ENCODE measurements at places on chromosomes 3 and 15.

- no peak overlapping the region for H3K4me3 ChIP-seq
- no peaks in the 10 kb centered on the region for H3K27me3 ChIP-seq
- no peaks in the 10 kb centered on the region for H3K36me3 ChIP-seq
These were observed 91.4 kb downstream of the NFKBIZ start for GRCh38 chr3:101940521-101941317.

DNA sequence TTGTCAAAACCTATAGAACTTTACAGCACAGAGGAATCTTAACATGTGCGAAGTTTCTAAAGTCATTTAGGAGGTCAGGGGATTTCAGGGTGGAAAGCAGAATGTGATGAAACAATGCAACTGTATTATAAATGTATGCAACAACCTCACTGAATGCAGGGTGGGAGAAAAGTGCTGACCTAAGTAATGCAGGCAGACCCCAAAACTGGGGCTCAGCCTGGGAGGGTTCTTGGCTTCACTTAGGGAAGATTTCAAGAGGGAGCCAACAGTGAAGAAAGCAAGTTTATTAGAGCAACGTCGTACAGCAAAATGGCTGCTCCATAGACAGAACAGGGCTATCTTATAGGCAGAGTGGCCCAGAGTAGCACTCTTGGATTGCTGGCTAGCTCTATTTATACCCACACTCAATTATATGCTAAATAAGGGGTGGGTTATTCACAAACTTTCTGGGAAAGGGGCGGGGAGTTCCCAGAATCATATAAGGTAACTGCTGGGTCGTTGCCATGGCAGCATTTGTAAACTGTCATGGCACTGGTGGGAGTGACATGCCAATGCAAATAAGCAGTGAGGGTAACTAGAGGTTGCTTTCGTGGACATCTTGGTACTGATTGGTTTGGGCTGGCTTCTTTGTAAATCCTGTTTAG, 14.2 kb upstream of the CAND2 start:
- no peak for DNase-seq
- no peaks in the 10 kb centered on the region for H3K4me1 ChIP-seq
- H3K4me3 ChIP-seq, result no peak overlapping the region
- no peaks in the 10 kb centered on the region for H3K36me3 ChIP-seq
- H3K27me3 ChIP-seq, result no peaks in the 10 kb centered on the region
- no peak overlapping the region for H3K27ac ChIP-seq

DNA sequence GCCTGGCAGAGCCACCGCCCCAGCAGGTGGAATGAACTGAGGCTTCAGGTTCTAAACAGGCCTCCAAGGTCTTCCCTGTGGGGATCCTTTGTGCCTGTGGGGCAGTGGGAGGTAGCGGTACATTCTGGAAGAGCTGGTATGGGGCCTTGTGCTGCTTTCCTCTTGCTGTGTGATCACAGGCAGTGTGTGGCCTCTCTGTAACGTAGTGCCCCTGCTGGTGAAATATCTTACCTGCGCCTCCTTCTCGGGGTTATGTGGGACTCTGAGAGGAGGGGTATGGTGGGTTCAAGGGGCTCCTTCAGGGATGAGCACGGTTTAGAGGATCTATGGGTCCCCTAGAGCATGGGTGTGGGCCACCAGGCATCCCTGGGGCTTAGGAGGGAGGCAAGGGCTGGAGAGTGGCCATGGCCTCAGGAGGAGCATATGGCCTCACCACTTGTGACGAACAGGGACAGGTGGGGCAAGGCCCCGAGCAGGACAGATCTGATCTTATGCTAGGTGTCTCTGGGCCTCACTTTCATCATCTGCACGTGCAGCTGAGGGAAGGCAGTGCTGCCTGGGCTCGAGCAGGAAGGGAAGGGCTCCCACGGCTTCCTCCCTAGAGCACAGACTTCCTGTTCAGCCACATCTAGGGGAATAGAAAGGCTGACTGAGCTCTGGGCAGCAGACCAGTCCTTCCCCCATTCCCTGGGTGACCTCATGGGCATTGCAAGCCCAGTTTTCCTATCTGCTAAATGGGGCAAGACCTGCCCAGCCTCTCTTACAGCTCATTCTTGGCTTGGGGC, 1.9 kb upstream of the ALS2CL start:
- peaks cover 64% of the 10 kb centered on the region for H3K4me1 ChIP-seq
- H3K27ac ChIP-seq, result peak overlapping the region; percentile 39
- no peak overlapping the region for H3K4me3 ChIP-seq
- H3K27me3 ChIP-seq, result no peaks in the 10 kb centered on the region

- no peak overlapping the region for H3K4me3 ChIP-seq
- no peak for DNase-seq
- H3K27ac ChIP-seq, result peak overlapping the region; percentile 37
- no peaks in the 10 kb centered on the region for H3K36me3 ChIP-seq
These were observed 229.7 kb upstream of the BHLHE40 start for GRCh38 chr3:4749567-4750002.

DNA sequence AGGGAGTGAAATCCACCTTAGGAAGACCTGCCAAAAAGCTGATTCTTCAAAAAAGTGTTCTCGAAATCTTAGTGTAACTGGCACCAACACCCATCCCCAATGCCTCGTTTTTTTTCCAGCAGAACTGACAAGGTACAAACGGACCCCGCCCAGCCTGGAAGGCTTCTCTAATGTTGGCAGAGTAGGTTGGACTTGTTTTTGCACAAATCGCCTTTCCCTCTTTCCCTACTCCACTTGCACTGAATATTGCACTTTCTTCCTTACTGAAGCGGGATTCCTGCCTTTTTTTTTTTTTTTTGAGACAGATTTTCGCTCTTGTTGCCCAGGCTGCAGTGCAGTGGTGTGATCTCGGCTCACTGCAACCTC, 544 bp upstream of the TIMMDC1 start:
- H3K4me1 ChIP-seq, result peaks cover 31% of the 10 kb centered on the region
- no peaks in the 10 kb centered on the region for H3K36me3 ChIP-seq
- H3K27me3 ChIP-seq, result no peaks in the 10 kb centered on the region
- H3K4me3 ChIP-seq, result peak overlapping the region; percentile 82
- no peak for DNase-seq
- peak overlapping the region; percentile 92 for H3K27ac ChIP-seq

DNA sequence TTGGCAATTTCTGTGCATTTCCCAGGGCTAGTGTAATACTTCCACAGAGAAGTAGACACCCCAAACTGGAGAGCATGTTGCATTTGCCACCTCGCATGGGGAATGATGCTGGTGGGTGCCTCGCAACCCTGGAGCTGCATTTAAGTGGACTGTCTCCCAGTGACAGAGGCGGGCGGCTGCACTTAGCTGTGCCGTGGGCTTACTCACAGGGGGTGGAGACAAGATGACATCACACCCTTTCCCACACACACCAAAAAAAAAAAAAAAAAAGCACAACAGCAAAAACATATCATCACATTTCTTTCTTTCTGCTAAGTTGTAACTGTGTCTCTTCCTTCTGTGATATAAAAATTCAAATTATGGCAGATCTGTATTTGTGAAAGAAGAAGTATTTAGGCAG, at the start of gene ABI3BP:
ABI3BP (minus strand) TSS at position 113 of the 400 bp plus-strand sequence; CDS start at position 76, 37 bp downstream.
- no peak within 1 kb of the TSS for H3K27ac ChIP-seq
- no peaks in the 10 kb centered on the region for H3K27me3 ChIP-seq
- no peak for DNase-seq
- H3K36me3 ChIP-seq, result no peaks in the 10 kb centered on the region
- no peaks in the 10 kb centered on the region for H3K4me1 ChIP-seq
- H3K4me3 ChIP-seq, result no peak within 1 kb of the TSS

GRCh38 chr3:124995460-124995994, 60.3 kb downstream of the HEG1 start:
- no peak for DNase-seq
- H3K36me3 ChIP-seq, result peaks cover 36% of the 10 kb centered on the region
- no peaks in the 10 kb centered on the region for H3K27me3 ChIP-seq
- H3K27ac ChIP-seq, result no peak overlapping the region

DNA sequence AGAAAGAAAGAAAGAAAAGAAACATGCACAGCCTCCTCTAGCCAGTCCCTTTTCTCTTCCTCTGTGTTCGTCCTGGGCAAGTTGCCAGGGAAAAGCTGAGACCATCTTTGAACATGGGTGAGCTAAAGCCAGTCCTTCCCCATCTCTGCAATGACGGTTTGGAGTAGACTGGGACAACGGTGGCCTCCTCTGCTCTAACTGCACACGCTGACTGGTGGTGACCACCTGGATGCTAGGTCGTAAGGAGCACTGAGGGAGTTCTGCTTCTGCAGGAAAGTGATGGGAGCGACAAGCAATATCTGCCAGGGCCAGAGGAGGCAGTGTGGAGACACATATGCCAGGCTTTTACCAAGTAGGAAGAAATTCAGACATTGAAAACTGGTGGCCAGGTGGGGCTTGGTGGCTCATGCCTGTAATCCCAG, 111.7 kb downstream of the NUP210 start:
- H3K27me3 ChIP-seq, result no peaks in the 10 kb centered on the region
- H3K27ac ChIP-seq, result no peak overlapping the region
- no peaks in the 10 kb centered on the region for H3K4me1 ChIP-seq
- no peaks in the 10 kb centered on the region for H3K36me3 ChIP-seq
- H3K4me3 ChIP-seq, result no peak overlapping the region
- peak; percentile 27 for DNase-seq

DNA sequence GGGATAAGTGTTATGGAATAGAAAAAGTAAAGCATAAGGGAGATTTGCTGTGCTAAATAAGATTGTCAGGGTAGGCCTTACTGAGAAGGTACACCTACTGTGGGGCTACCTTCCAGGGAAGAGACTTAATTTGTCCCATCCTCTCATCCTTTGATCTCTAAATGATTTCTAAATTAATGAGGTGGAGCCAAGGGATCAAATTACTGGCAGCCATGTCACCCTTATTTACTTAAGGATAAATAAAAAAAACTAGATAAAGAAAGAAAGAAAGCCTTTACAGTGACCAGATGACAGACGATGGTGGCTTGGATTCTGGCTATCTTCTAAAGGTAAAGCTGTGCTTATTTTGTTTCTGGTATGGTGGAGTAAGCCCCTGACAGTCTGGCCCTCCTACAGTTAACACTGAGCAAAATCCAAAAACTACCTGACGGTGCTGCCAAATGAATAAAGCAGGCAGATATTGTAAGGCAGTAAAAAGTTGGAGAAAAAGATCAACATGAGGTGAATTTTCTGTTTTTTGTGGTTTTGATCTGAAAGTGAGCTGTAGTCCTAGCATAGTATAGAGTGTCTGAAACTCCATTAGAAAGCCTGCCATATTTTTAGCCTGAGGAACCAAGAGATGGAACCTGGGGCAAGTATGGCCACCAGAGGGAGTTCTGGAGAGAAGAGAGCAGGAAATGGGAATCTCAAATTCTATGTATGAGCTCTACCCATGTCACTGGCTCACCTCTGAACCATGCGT, 285.1 kb upstream of the MANF start:
- no peaks in the 10 kb centered on the region for H3K4me1 ChIP-seq
- H3K4me3 ChIP-seq, result no peak overlapping the region
- no peaks in the 10 kb centered on the region for H3K27me3 ChIP-seq
- no peak overlapping the region for H3K27ac ChIP-seq

GRCh38 chr3:180277041-180277440, 240.3 kb upstream of the PEX5L start:
- H3K36me3 ChIP-seq, result no peaks in the 10 kb centered on the region
- H3K27me3 ChIP-seq, result no peaks in the 10 kb centered on the region
- H3K4me3 ChIP-seq, result no peak overlapping the region
- no peaks in the 10 kb centered on the region for H3K4me1 ChIP-seq
- H3K27ac ChIP-seq, result no peak overlapping the region

DNA sequence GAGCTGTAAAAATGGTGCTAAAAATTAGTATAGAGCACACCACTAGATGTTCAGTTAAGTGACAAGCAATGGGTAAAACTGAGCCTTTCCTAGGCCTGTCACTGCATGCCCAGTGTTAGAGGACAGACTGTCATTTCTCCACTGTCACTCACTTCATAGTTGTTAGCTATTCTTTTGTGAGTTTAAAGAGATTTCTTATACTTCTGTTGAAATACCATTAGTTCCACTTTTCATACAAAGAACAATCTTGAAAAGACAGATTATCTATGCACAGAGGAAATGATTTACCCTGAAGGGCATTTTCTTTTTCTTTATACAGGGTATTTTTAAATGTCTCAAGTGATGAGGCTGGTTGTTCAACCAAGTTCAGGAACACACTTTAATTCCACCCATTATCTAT, 28.3 kb upstream of the CHMP2B start:
- H3K4me3 ChIP-seq, result no peak overlapping the region
- H3K27me3 ChIP-seq, result no peaks in the 10 kb centered on the region
- DNase-seq, result no peak
- H3K27ac ChIP-seq, result no peak overlapping the region

DNA sequence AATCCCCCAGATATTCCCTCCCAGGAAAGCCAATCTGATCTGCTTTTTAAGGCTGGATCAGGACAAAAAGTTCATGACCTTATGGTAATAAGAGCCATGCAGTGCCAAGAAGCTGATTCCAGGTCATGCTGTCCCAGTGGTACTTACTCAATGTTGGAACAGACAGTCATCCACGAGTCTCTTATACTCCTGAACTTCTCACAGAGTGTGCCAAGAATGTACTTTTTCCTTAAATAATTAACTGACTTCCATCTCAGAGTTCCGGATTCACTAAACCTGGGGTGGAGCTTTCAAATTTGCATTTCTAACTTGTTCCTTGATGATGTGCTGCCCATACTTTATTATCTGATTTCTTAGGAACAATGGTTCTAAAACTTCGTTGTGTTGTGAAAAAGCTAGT, 3.4 kb upstream of the P3H2 start:
- no peak overlapping the region for H3K4me3 ChIP-seq
- H3K4me1 ChIP-seq, result no peaks in the 10 kb centered on the region
- H3K27me3 ChIP-seq, result no peaks in the 10 kb centered on the region
- DNase-seq, result no peak
- no peaks in the 10 kb centered on the region for H3K36me3 ChIP-seq

GRCh38 chr3:14137445-14137844, 12.6 kb downstream of the TMEM43 start:
- H3K4me1 ChIP-seq, result peaks cover 29% of the 10 kb centered on the region
- no peaks in the 10 kb centered on the region for H3K27me3 ChIP-seq
- DNase-seq, result no peak
- no peak overlapping the region for H3K27ac ChIP-seq
- H3K36me3 ChIP-seq, result peaks cover 43% of the 10 kb centered on the region

GRCh38 chr15:63109920-63110319, 11.7 kb upstream of the LACTB start:
- no peaks in the 10 kb centered on the region for H3K27me3 ChIP-seq
- H3K4me3 ChIP-seq, result no peak overlapping the region
- no peak for DNase-seq
- H3K27ac ChIP-seq, result no peak overlapping the region

GRCh38 chr15:91660174-91660649, 193.3 kb upstream of the SLCO3A1 start:
- H3K27me3 ChIP-seq, result no peaks in the 10 kb centered on the region
- peak; percentile 10 for DNase-seq
- no peaks in the 10 kb centered on the region for H3K36me3 ChIP-seq
- peaks cover 11% of the 10 kb centered on the region for H3K4me1 ChIP-seq

- no peak for DNase-seq
- H3K36me3 ChIP-seq, result no peaks in the 10 kb centered on the region
- no peak overlapping the region for H3K27ac ChIP-seq
- peaks cover 4% of the 10 kb centered on the region for H3K4me1 ChIP-seq
- H3K4me3 ChIP-seq, result no peak overlapping the region
These were observed 25.2 kb downstream of the GOLGA6D start for GRCh38 chr15:75307778-75308390.

- H3K4me1 ChIP-seq, result no peaks in the 10 kb centered on the region
- H3K27ac ChIP-seq, result no peak overlapping the region
These were observed 16.1 kb downstream of the HSPBAP1 start for GRCh38 chr3:122777563-122777962.

- DNase-seq, result no peak
- H3K4me1 ChIP-seq, result peaks cover 6% of the 10 kb centered on the region
- no peak overlapping the region for H3K4me3 ChIP-seq
- no peaks in the 10 kb centered on the region for H3K36me3 ChIP-seq
- no peaks in the 10 kb centered on the region for H3K27me3 ChIP-seq
These were observed 5.3 kb upstream of the CTNNB1 start for GRCh38 chr3:41193794-41194539.
